ENCODE measurements at places on chromosomes 4 and X.
A peak's percentile ranks its signal among the peaks of the same experiment; 100 is the strongest.

GRCh38 chr4:91488946-91489345, 814.8 kb upstream of the GRID2 start:
- DNase-seq, result peak; percentile 59

GRCh38 chrX:39891781-39892180, 206.0 kb downstream of the BCOR start:
- no peak for DNase-seq

GRCh38 chrX:107775000-107775733, 420 bp downstream of the TSC22D3 start:
- no peak for DNase-seq

DNA sequence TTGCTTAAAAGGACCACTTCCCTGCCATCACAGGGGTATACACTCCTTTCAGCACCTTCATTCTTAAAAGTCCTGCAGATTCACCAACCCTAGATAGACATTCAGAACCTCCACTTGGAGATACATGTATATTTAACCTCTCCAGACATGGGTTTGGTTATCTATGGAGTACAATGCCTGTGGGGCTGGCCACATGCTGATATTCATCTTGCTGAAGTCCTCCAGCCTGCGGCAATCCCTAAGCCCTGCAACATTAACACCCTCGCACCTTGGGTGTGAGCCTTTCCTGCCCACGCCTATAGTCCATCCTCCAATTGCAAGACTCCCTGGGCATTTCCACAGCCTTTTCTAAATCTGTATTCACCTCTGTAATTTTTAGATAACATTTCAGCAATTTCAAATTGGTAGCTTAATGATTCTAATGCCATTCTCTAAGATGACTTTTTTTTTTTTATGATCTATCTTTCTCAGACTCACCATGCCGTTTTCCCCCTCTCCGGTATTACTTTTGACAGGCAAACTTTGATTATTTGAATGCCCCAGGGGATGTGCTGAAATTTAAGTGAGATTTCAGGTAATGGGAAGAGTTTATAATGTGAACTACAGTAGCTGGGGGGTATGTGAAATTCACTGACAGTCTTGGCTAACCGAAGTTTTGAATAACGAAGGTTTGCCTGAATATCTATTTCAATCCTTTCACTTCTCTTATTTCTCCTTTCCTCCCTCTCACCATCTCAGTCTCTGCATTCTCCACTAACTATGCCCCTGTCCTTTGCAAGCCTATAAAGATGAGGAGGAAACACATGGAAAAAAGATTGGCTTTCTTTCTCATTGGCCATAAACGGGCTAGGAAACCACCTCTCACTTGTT, 24.1 kb downstream of the CCDC149 start:
- DNase-seq, result no peak

- DNase-seq, result no peak
Observed at GRCh38 chr4:150367326-150367725, 214.6 kb upstream of the MAB21L2 start.

GRCh38 chr4:93772858-93773257, 55.7 kb upstream of the ATOH1 start:
- no peak for DNase-seq

DNA sequence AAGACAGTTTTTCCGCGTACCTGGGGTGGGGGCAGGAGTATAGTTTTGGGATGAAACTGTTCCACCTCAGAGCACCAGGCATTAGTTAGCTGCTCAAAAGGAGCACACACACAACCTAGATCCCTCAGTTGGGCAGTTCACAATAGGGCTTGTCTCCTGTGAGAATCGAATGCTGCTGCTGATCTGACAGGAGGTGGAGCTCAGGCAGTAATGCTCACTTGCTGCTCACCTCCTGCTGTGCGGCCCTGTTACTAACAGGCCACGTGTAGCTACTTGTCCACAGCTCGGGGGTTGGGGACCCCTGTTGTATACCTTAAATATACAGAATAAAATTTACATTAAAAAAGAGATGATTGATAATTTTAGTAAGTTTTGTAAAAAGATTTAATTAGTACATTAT, 191.5 kb downstream of the SLC7A11 start:
- no peak for DNase-seq

- peak; percentile 43 for DNase-seq
Observed at GRCh38 chr4:116400480-116400879, 684.9 kb downstream of the TRAM1L1 start.

GRCh38 chrX:55874807-55875206, 157.3 kb downstream of the RRAGB start:
- no peak for DNase-seq

GRCh38 chr4:7968262-7968896, 28.7 kb upstream of the AFAP1 start:
- peak; percentile 63 for DNase-seq

DNA sequence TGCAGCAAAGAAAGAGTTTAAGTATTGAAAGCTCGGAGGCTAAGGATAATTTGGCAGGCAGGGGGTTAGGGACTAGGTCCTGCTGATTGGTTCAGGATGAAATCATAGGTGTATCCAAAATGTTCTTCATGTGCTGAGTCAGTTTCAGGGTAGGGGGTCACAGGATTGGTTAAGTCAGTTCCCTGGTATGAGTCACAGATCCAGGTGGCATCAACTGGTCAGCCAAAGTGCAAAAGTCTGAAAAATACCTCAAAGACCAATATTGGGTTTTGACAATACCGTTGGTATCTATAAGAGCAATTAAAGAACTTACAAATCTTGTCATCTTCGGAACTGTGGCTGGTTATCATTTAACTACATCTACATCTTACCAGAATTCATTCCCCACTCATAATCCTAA, 25.6 kb upstream of the PRDM8 start:
- DNase-seq, result no peak

DNA sequence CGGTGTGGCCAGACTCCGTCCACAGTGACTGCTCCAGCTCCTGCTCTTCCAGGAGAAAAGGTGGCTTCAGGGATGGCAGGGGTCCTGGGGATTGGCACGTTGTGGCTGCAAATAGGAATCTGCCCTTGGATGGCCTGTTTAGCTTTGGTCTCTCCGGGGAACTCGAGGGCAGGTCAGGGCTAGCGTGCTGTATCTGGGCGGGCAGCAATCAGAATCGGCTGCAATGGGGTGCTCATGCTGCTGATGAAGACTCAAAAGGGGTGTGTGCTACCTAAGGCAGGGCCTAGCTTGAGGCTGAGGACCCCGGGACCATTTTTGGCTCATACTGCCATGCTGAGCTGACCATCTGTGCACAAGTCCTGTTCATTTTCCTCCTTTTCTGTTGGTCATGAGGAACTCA, 51.3 kb downstream of the RGS12 start:
- no peak for DNase-seq

DNA sequence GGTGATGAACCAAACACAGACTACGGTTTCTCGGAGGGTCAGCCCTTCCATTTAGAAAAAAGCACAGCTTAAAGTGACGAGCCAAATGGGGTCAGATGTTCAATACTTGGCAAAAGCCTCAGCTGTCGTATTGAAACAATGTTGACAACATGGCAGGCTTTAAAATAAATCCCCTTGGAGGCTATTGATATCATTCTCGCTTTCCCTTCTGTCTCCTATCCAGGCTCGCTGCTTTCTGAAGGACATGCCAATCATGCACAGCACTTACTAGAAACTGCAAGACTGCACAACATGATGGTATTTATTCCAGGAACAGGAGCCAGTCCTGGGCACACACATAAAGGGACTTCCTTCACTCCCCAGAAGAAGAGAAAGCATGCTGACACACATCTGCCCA, 137.9 kb downstream of the SLC7A11 start:
- no peak for DNase-seq

DNA sequence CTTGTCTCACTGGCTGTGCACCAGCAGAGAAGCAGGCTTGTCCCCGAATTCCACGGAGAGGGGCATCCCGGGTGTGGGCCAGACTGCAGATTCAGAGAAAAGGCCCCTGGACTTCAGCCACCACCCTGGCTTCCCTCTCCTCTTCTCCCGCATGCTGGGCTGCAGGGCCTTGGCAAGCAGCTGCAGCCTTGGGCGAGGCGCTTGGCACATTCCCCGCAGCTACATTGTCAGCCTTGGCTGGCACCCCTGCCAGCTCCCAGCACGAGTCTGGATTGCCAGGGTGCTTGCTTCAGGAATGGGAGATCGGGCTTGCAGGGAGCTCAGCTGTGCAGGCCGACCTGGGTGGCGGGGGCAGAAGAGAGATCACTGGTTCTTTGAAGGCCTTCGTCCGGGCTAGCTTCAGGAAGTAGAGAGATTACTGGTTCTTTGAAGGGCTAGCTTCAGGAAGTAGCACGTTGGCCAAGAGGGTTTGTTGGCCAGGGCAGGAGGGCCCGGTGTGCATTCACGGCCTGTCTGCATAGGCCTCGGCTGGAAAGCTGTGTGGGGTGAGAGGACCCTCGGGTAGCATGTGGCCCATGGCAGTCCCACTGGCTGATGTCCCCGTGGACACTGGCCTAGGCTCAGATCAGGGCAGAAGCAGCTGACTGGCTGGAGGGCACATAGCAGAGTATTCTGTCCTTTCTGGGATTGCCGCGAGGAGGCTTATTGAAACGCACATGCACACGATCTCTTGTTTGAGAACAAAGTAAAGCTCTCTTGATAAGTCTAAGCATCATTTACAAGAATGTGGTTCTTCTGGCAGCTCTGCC, 2.7 kb downstream of the ABCD1 start:
- DNase-seq, result peak; percentile 27

DNA sequence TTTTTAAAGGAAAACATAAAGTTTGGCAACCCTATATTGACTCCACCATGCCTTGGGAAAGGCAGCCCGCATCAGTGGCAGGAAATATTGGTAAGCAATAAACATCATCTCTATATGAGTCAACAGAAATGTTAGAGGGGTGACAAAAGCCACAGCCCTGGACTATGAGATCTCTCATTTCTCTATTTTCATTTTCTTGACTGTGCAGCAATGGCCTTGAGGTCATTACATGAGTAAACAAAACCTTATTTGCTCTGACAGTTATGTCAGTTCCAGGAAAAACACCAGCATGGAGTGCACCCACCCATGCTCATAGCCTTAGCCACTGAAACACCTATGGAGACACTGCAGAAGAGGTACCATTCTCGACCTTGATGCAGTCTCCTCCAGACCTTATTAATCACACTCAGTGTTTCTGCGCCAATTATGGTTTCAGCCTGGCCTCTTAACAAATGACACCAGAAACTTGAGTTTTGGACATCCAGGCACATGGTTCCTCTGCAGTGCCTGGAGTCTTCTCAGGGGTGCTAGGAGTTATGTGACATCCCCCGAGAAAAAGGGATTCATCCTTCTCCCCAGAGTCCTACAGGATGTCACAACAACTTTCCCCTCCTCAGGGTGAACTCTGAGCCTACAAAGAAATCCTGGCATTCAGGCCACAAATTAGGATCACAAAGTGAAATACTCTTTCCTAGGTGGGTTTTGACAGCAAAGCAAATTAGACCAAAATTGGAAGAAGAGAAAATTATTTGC, 16.0 kb upstream of the HPGD start:
- DNase-seq, result no peak

- DNase-seq, result no peak
Observed at GRCh38 chr4:3416821-3417221, 24.9 kb upstream of the HGFAC start.

DNA sequence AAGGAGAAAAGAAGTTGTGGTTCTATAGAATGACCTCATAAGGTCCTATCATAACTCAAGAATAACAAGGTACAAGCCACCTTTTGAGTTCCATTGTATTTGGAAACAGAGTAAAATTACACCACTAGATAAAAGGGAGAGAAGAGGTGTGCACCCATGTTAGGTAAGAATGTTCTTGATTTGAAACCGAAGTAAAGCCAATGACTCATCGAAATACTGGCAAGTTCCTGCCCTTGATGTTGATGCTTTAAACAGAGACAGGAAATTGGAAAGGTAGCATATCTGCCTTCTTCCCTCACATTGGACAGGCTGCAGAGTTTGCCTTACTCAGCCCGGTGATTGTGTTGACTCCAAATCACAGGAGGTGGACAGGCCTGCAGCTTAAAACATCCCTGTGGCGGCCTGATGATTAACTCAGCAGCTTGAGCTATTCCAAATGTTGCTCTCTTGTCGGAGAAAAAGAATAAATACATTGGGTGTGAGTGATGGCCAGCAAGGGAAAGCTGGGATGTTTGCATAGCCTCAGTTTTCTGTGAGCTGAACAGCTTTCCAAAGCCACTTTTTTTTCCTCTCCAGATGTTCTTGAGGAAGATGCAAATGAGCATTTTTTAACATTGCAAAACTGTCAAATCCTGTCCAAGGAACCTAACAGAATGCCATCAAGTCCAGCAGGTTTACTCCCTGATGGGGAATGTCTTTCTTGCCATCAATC, 321.1 kb downstream of the NKX6-1 start:
- no peak for DNase-seq

- no peak for DNase-seq
Observed at GRCh38 chr4:180434131-180434895, 1808.9 kb upstream of the TENM3 start.

DNA sequence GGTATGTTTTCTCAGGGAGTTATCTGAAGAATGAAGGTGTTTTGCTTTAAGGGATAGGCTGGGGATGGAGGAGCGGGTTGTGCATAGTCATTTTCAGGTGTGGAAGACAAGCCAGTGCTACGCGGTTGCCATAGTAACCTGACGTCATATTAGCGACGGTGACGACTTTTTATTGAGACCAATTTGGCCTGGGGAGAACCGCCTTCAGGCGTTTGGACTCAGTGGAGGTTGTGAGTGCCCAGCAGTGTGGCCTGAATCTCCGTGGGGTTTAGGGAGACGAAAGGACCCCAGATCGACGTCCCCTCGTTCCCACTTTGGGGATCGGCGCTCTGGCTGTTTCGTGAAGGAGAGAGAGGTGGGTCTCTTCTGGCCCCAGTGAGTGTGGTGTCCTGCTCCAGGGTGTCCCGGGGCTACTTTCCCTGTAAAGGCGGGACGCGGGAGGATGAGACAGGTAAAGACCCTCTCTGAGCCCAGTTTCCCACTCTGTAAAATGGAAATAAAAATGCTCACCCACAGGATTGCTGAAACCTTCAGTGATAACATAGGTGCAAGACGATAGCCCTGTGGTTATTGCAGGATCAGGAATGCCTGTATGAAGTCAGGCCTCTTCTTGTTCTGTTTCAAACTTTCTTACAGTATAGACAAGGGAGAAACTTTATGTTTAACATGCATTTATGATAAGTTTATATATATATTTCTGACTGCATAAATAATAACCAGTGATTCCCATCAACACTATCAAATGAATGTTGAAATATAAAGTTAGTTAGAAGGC, 48.6 kb downstream of the GPRASP3 start:
- DNase-seq, result peak; percentile 88

DNA sequence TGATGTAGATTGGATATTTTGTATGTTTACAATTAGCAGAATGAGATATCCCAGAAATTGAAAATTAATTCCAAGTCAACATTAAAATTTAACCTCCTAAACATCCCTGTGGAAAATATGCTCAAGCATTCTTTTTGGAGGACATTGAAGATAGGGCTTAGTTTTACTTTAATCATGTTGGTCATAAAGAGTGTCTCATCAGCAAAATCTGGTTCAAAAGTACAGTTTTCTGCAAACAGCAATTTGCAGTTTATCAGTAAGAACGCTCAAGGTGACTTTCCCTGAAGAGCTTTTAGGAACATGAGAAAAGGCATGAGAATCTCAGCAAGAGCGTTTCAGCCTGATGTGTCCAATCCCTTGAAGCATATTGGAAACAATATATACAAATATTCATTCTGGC, 889.8 kb downstream of the CENPC start:
- DNase-seq, result no peak

GRCh38 chrX:16022580-16023200, 100.7 kb upstream of the GRPR start:
- peak; percentile 50 for DNase-seq

GRCh38 chrX:8672176-8672575, 59.8 kb downstream of the ANOS1 start:
- DNase-seq, result no peak

All from amniotic epithelial cell (primary cell).